ENCODE measurements at places on chromosomes 7 and 10.

GRCh38 chr10:113520261-113520660 is 32.6 kb upstream of the HABP2 start:
- no peak for DNase-seq

GRCh38 chr7:67364441-67365017 is 367.9 kb downstream of the TYW1 start:
- no peak for DNase-seq

GRCh38 chr10:1290071-1290471 is 233.9 kb downstream of the WDR37 start:
- DNase-seq, result no peak

GRCh38 chr10:608331-609261 is 80.9 kb downstream of the DIP2C start:
- no peak for DNase-seq

GRCh38 chr10:45375716-45376231 is 1.8 kb downstream of the ALOX5 start:
- DNase-seq, result no peak

- peak; percentile 69 for DNase-seq
These were observed 27.7 kb downstream of the BTBD16 start for GRCh38 chr10:122298598-122299301.

- DNase-seq, result no peak
These were observed 36.5 kb downstream of the GLUD1 start for GRCh38 chr10:87058171-87058570.

Data from activated T-cell treated with anti-CD3 and anti-CD28 coated beads, Interleukin-2, amount 50 U/mL, for 1 hour (primary cell).